ENCODE measurements at places on chromosomes 12 and 14.

DNA sequence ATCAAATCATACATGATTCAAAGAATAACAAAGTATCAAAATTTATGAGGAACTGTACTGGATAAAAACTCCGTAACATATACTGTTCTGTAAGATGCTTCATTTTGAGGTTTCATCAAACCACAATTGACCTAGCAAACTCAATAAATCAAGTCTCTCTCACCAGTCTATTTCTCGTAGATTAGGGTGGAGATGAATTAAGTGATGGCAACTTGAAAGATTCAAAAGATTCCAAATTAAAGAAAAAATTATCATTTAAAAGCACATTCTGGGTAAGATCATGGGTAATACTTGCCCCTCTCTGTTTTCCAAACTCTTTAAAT is 74.4 kb downstream of the PAPLN start:
- no peak for DNase-seq

GRCh38 chr12:42571327-42572009 is 18.1 kb downstream of the PRICKLE1 start:
- DNase-seq, result no peak

DNA sequence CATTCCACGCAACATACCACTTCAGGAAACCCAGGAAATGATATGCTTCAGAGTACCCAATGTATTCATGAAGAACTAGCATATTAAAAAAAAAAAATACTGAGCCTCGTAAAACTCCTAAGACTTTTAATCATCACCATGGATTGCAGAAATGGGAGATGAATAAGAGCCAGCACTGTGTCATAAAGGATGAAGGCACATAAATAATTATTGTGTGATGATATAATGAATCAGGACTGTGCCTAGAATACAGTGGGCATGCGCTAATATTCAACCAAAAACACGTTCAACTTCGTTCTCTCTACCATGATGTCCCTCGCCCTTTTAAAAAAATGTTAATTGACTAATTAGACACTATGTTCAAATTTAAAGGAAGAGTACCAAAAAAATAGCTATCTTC is 68.7 kb downstream of the CIT start:
- no peak for DNase-seq

DNA sequence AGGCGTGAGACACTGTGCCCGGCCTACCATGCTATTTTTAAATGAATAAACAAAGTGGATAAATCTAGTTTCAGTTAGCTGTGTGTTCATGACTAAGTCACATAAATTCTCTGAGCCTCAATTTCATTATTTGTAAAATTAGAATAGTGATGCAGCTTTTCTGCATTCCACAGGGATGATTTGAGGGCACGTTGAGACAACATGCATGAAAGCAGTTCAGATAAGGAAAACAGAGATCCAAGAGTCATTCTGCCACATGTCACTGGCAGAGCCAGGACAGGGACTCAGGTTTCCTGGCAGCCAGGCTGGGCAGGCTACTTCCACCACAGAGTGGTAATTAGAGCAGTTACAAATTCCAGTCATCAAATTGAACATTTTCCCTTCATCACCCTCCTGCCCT is 2.9 kb upstream of the PPP4R4 start:
- DNase-seq, result peak; percentile 12

DNA sequence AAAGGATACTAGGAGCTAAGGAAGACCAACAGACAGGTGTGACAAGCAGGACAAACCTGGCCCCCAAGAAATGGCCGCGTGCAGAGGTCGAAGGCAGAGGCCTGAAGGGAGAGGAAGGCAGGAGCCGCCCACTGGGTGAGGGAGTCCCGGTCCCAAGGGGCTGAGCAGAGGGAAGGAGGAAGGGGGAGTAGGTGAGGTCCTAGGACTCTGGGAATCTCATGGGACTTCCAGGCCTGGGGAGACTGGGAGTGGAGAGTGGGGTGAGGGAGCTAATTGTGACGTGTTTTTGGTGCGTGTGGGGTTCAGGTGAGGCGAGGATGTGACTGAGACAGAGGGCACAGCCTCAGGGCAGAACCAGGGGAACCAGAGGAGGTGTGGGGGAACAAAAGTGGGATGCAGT is 11.7 kb upstream of the FLVCR2 start:
- DNase-seq, result no peak

- DNase-seq, result no peak
These were observed 82.8 kb upstream of the CAPRIN2 start for GRCh38 chr12:30837595-30837994.

GRCh38 chr12:26825459-26826016 is 7.5 kb downstream of the ITPR2 start:
- DNase-seq, result no peak

DNA sequence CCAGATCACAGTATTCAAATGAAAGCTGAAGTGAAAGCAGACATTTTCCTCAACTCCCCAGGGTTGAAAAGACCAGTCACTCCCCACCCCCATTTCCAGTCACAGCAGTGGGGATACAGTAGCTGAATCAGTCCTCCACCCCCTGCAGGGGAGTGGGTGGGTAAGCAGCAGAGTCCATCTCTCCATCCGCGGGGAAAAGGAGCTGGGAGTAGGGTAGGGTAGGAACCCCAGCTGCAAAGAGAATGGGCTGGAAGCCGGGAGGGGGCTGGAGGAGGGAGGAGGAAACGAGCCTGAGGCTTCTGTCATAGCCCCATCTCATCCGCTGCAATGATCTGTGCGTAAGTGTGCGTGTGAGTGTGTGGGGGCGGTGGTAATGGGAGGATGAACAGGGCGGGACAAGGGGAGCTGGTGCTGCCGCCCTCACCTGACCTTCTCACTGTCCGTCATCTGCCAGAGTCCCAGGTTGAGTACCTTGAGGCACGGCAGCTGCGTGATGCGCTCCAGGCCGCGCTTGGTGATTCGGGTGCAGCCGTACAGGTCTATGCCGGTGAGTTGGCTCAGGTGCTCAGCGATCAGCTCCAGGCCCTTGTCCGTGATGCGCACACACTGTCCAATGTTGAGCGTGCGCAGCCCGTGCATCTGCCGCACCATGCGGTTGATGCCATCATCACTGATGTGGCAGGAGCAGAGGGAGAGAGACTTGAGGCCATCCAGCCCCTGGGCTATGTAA is 1.8 kb downstream of the FBXL14 start:
- peak; percentile 74 for DNase-seq
